ENCODE measurements at places on chromosomes 4 and X. TPM values are rescaled to one million over a fixed set of nuclear protein-coding genes. Genes with fewer than 3 reads are reported as not detected.

The PDZD4 gene
- total RNA-seq: 1.7 TPM

The FAM13A gene
- 6.1 TPM for total RNA-seq

The TMEM156 gene
- total RNA-seq: not detected

The ANKRD17 gene
- 49.2 TPM for total RNA-seq

- no peak for DNase-seq
Observed at GRCh38 chr4:89001647-89002445, 55.1 kb downstream of the FAM13A start.

GRCh38 chrX:107654872-107655761 is 26.8 kb downstream of the PRPS1 start:
- no peak for DNase-seq

DNA sequence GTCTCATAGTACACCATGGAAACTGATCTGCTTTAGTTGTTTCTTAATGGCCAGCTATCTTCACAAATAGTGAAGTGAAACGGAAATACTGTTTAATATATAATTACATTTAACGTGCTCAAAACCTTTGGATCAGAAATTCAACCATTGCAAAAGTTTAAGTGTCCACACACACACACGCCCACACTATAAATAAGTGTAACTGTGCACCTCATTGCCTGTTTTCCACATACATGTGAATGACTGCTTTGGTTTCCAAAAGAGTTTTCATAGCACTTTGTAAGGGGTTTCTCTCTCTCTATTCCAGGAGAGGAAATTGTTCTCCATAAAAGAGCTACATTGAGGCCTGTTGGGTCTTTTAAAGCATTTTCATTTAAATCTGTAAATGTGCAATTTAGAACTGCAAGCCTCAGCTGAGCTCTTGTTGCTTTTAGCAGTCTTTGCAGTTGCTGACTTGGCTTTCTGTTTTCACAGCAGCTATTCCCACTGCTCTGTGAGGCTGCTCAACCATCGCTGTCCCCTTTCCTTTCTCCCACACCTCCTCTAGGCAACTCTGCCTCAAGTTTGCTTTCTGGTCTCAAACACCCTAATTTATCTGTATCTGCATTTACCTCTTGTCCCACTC is 94.5 kb downstream of the RAPGEF2 start:
- DNase-seq: no peak

GRCh38 chr4:110510955-110511544 is 35.1 kb downstream of the ENPEP start:
- no peak for DNase-seq

All from esophagus squamous epithelium (tissue), 5 donors.